Stimulated activated CD4-positive, alpha-beta T cell treated with anti-CD3 and anti-CD28 coated beads, Interleukin-4, amount 100 ng/mL, for 1 hour (primary cell): ENCODE measurements at places on chromosomes 7 and 10.

DNA sequence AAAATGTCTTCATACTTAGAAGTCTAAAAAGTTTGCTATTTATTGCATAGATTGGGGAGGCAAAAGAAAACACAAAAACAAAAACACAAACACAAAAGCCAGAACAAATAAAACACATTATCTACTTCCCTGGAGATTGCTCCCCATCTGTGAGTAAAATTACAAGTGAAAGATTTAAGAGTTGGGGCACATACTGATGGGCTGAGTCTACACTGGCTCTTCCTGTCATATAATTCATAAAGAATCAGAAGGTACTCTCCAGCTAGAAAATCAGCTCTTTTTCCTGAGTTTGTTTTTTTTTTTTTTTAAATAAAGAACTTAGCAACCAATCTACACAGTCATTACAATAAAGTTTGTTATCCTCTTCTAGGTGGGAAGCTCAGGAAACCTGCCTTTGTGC, 192.4 kb upstream of the LRRN3 start:
- DNase-seq: no peak

GRCh38 chr7:141339603-141340002, 211.6 kb upstream of the AGK start:
- DNase-seq: no peak

GRCh38 chr10:55631071-55631654, 729.9 kb downstream of the ZWINT start:
- no peak for DNase-seq

GRCh38 chr10:132300582-132300981, 7.2 kb downstream of the STK32C start:
- no peak for DNase-seq

GRCh38 chr7:50867034-50867356, 84.3 kb upstream of the GRB10 start:
- DNase-seq: no peak

DNA sequence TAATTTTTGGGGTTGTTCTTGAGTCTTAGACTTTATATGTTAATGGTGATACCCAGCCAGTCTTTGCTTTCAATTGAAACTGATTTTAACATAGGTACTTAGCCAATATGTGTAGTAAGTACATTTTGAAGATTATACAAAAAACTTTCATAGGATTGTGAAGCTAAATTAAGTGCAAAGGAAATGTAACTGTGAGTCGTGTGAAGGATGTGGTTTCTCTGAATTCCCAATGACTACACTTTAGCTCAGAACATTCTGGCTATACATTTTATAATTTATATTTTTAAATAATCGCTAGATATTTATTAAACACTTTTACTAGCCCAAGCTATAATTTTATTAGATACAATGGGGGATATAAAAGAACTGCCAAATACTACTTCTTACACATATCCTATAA, 359.3 kb downstream of the PCLO start:
- DNase-seq: no peak

DNA sequence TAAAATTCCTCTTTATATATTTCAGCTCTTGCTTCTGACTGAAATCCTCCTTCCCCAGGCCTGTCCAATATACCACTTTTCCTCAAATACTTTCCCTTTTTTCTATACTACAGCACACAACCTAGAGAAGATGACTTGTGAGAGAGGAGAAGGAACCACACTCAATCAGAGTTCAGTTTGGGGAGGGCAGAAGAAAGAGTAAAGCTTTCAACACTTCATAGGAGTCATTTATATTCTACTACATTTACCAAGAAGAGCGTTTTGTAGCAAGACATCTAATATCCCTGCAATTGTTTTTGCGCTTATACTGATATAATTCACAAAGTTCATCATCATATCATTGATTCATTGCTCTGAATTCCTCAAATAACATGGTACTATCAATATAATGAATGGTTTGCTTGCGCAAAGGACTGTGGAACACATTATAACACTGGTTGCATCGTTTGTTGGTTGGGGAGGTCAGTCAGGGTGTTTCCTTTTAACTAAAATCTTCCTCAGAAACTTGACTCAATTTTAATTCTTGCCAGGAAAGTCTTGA, 792.5 kb upstream of the CELF2 start:
- DNase-seq: no peak

GRCh38 chr10:46520381-46520780, 36.1 kb downstream of the GPRIN2 start:
- DNase-seq: no peak

DNA sequence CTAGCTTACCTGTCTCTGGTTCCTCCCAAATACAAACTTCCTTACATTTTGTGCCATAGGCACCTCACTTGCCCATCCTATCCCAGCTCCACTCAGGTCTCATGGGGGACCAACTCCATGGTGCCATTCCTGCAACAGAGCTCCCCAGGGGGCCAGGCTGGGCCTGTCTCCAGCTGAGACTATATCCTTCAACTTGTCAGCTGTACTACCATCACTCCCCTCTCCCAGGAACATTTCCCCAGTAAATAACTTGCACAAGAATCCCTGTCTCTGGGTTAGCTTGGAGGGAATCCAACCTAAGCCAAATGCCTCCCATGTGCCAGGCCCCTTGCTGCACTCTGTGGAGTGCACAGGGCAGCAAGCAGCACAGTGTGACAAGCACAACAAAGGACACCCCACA, 33.2 kb downstream of the FRMPD2 start:
- DNase-seq: no peak

DNA sequence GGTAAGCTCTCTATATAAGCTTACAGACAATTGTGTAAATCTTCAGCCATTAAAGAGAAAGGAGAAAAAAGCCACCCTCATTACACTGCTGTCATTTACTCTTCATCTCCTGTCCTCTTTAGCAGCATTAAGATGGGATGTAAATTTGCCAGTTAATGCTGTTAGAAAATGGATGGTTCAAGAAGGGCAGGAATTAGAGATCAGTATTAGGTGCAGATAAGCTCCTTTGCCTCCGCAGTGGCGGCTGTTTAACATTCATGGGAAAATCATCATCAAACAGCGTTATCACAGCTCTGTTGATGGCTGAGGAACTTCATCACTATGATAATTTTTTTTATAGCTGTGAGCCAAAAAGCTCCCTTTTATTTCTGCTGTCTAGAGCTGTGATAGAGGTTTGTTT, 61.8 kb upstream of the FAM204A start:
- DNase-seq: no peak

DNA sequence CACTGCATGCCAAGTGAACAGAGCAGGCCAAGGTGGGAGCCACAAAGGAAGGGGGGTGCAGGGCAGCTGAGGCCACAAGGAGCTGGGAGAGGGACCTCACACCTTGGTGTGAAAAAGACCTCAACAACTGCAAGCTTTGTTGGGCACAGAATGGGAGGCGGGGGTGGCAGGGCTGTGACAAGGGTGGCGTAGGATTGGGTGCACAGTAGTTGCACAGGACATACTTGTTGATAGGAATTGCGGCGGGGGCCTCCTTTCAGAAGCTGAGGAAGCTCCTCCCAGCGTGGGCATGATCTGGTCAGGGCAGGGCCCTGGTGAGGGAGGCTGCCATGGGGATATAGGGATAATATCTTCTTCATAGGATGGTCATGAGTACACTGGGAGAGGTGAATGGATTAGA, 25.8 kb downstream of the POLL start:
- DNase-seq: no peak

DNA sequence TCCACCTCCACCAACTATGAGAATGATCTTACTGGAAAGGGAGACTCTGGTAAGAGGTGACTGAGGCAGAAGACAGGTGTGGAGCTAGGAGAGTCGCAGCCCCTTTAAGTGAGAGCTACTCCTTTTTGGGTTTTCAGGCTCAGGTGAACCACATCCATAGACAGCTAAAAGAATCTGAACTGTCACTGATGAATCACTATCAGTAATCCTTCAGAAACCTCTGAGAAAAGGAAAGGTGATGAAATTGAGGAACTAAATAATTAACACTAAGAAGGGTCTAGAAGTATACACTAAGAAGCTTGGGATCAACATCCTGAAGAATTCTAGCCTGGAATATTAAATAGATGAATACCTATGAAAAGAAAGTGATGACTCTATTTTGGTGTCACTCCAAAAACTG, 83.0 kb downstream of the SORBS1 start:
- DNase-seq: no peak

DNA sequence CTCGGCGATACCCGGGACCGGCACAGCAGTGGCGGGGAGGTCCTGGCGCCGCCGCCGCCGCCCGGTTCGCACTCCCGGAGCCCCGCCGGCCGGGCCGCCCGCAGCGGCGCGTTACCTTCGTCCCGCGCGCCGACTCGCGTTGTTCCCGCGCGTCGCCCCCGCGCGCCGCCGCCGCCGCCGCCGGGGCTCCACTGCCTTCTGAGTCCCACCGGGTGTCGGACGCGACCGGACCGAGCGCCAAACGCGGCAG, at the start of gene EZH2:
TSS of gene EZH2 (minus strand) at position 243 of the 250 bp plus-strand sequence. CDS start 36,993 bp downstream, outside the sequence.
- no peak for DNase-seq

DNA sequence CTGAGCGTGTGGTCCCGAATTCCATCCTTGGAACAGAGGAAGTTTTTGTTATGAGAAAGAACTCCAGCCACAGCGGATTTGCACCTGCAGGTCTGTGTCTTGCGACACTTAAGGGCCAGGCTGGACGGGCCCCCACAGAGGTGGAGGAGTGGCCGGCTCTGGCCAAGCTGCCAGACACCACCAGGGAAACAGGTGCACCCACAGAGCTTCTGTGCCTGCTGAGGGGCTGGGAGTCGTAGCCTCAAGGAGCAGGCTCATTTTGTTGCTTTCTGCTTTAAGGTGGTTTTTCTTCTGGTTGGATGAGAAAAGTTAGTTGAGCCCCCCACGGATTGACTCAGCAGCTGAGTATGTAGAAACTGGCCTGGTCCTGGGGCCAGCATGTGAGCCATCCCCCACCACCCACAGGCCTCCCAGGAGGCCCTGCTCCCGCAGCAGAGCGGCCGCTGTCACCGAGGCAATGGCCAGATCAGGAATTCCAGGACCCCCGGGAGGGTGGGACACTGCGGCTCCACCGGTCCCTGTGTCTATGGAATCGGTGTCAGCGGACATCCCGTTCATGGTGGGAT, 41.9 kb downstream of the NKX6-2 start:
- no peak for DNase-seq

DNA sequence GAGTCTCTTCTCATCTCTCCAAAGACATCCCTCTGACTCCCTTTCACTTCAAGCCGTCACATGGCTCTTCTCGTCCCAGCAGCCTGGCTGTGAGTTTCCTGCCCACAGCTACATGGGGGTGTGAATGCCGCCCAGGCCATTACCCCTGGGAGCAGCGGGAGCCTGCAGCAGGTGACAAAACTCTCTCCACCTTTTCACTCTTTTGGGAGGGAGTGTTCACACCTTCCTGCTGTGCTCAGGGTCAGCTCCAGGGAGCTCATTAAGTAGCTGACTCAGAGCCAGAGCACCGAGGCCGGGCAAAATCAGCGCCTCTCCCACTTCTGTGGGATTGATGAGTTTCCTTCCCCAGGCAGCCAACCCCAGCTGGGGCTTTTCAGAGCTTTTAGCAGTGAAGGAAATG, 271.3 kb downstream of the TYW1 start:
- no peak for DNase-seq

- DNase-seq: no peak
These were observed 9.4 kb upstream of the CALML5 start for GRCh38 chr10:5508786-5509185.

GRCh38 chr7:36045326-36045725, 107.7 kb upstream of the EEPD1 start:
- no peak for DNase-seq

GRCh38 chr10:89692416-89692815, 9.0 kb upstream of the KIF20B start:
- DNase-seq: no peak

GRCh38 chr10:86628311-86628710, 26.0 kb upstream of the OPN4 start:
- DNase-seq: no peak

GRCh38 chr10:80203835-80204676, 1.3 kb downstream of the ANXA11 start:
- DNase-seq: peak; percentile 33

DNA sequence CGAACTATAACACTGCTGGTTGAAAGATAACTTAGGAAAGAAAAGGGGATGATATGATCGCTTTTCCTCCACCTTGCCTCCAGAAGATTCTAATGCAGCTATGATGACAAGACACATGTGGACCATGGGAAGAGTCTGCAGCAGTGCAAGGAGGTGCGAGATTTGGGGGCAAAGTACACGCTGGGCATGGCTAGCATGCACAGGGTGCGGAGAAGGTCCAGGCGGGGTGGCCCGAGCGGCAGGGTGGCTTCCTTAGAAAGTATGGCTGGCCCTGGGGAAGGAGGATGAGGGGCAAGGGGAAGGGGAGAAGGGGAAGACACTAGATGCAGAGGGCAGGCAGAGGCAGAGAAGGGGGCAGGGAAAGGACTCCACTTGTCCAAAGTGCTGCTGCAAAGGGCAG, 15.6 kb downstream of the ATXN7L1 start:
- no peak for DNase-seq

DNA sequence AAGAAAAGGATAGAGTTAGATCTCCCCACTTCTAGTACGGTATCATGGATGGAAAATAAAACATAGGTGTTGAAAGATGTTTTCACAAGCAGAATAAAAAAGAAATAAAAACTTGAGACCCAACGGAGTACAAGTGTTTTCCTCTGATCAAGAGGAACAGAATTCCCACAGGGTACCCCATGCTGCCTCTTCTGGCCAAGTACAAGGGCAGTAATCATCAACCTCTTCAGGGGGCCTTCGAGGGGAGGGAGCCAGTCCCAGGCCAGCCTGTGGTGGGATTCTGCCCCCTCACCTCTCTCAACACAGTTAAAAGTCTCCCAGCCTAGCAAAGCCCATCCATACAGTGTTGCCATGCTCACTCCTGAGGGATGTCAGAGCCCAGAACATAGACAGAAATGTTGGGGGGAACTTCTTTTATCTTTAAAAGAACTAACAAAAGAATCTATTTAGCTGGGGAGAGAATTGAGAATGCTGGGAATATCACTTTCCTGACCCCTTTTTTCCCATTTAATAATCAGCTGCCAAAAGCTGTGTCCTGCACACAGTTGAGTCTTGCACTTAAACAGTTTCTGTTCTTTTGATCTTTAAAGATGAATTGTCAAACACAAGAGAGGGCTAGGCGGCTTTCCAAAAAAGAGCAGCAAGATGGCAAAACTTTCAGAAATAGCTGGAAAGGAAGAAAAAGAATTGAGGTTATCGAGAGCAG, 101.7 kb downstream of the PTN start:
- no peak for DNase-seq

GRCh38 chr7:150524018-150524417, 9.3 kb downstream of the GIMAP7 start:
- no peak for DNase-seq

- no peak for DNase-seq
These were observed 7.3 kb upstream of the MAFK start for GRCh38 chr7:1523208-1523607.

DNA sequence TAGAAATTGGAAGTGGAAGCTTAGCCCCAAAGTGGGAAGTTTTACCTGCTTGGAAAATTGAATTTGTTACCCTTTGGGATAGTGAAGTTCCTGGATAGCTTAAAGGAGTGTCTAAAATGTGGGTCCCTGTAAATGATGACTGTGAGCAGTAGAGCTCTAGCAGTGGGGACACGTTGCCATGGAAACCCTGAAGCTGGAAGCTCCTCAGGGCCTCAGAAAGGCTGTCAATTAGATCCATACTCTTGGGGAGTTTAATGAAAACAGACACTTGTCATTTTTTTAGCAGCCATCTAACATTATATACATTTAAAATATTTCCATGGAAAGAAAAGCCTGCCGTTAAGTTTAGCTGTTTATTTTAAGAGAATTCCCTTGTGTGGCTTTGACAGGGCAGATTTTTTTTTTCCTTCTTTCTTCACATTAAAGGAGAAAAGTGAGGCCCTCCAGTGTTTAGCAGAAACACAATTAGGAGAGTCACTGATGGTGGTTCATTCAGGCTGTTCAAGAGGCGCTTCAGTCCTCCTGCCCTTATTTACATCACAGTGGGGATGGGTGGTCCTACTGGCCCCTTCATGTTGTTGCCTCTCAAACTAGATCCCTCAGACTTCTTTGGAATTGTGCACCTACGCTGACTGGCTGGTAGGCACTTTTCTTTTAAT, 518.4 kb downstream of the CCSER2 start:
- no peak for DNase-seq
